Hematopoietic multipotent progenitor cell treated with erythropoietin and hydrocortisone succinate and interleukin-3 and kit ligand, for 8 days (in vitro differentiated cells): ENCODE measurements at places on chromosomes 4 and X.

DNA sequence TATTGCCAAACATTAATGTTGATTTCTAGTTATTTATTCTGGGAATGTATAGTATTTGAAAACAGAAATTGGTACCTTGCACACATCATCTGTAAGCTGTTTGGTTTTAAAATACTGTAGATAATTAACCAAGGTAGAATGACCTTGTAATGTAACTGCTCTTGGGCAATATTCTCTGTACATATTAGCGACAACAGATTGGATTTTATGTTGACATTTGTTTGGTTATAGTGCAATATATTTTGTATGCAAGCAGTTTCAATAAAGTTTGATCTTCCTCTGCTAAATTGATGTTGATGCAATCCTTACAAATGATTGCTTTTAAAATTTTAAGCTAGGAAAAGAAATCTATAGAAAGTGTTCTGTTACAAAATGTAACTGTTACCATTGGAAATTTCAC is 30.8 kb upstream of the FMR1NB start:
- no peak for DNase-seq

- DNase-seq, result peak; percentile 37
These were observed 66.5 kb downstream of the SHROOM4 start for GRCh38 chrX:50747471-50747900.

- peak; percentile 57 for DNase-seq
These were observed 566 bp downstream of the ATP11C start for GRCh38 chrX:139932073-139932900.

DNA sequence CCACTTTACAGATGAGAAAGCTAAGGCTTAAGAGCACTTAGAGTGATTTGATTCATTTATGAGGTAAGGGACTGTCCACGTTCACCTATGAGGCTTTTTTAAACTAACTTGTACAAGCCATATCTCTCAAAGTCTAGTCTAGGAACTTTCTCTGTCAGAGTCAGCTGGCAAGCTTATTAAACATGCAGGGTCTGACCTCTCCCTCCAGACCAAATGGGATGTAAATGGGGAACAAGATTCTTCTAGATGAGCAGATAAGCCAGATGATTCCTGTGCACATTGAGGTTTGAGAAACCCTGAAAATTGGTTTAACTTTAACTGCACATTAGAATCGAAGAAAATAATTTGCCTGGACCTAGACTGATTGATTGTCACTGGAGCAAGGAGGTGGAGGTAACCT is 160.0 kb upstream of the SPRY1 start:
- no peak for DNase-seq

DNA sequence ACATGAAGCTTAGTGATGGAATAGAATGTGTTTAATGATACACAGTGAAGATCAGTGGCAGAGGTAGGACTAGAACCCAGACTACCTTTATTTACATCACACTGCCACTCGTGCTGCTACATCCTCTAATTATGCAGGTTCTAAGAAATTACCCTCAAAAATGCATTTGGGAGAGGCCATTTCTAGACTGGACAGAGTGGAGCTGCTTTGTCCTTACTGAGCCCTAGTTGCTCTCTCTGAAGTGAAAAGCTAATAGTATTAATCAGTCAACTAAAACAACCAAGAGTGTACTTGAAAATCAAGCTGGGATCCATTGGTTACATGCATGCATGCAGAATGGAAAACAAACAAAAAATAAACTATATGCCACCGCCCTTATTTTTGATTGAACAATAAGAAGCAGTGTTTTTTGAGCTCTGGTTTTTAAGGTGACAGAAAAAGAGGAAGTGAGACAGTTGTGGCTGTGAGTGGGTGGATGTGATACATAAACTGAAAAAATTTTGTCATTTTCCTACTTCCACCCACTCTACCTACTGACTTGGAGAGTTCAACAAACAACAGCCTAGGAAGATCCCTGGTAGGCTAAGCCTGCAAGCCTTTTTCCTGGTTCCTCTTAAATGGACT is 6.8 kb upstream of the VSIG4 start:
- peak; percentile 39 for DNase-seq

GRCh38 chrX:76279007-76279406 is 106.1 kb downstream of the PBDC1 start:
- peak; percentile 32 for DNase-seq

GRCh38 chrX:46308110-46308509 is 237.1 kb downstream of the ZNF674 start:
- no peak for DNase-seq

- DNase-seq, result no peak
These were observed 26.2 kb downstream of the DLG3 start for GRCh38 chrX:70470850-70471289.

GRCh38 chr4:54712206-54712605 is 54.4 kb downstream of the KIT start:
- peak; percentile 82 for DNase-seq

- no peak for DNase-seq
These were observed 101.1 kb downstream of the TMA16 start for GRCh38 chr4:163595580-163595979.

DNA sequence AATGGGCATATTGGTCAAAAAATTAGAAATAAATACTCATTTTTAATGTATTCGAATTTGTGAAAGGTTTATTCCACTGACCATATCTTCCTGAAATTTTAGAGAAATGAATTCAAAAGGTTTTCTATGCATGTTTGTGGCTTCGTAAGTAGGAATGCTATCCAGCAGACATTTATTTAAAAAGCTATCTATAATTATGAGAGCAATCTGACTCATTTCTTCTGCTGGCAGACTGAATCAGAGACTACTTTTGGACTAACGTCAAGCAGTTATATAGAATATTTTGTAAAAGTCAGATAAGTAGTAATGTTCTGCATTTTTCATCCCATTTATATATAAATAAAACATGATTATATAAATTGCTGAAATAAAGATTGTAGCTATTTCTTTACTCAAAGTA is 125.0 kb downstream of the SPCS3 start:
- no peak for DNase-seq

GRCh38 chr4:2365054-2365912 is 53.2 kb downstream of the ZFYVE28 start:
- DNase-seq, result no peak

DNA sequence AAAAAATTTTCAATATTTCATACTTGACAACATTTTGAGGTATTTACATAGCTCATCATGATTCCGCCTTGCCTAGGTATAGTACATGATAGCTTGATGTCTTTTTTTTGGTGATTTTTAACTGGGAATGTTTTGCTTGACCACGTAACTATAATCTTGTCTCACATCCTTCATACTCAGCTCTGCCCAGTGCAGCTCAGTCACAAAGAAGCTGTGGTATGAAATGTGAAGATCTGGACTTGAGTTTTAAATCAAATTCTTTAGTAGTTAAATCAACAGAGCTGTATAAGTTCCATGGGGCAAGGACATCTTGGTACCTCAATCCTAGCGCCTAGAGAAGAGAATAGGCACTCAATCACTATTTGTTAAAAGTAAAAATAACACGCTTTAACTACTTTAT is 276.3 kb upstream of the DKK2 start:
- DNase-seq, result no peak

DNA sequence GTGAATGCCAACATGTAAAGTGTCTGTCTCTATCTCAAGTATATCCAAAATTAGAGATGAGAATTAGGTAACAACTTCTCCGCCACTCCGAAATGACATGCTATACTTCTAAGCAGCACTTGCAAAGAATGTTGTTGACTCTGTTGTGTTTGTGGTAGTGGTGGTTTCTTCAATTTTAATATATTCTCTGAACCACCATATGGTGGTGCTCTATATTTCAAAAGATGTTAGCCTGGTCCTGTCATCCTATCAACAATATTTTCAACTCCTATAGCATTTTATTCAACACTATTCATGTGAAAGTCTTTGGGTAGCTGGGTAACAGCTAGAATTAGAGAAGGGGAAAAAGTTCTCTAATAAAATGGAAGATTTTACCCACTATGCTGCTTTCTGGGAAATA is 1622.8 kb upstream of the IGFBP7 start:
- DNase-seq, result no peak

- no peak for DNase-seq
These were observed 18.9 kb upstream of the GPR101 start for GRCh38 chrX:137052643-137053235.

- no peak for DNase-seq
These were observed 138.9 kb upstream of the TRAM1L1 start for GRCh38 chr4:117224256-117224655.

GRCh38 chr4:103802766-103803165 is 83.0 kb upstream of the TACR3 start:
- no peak for DNase-seq

DNA sequence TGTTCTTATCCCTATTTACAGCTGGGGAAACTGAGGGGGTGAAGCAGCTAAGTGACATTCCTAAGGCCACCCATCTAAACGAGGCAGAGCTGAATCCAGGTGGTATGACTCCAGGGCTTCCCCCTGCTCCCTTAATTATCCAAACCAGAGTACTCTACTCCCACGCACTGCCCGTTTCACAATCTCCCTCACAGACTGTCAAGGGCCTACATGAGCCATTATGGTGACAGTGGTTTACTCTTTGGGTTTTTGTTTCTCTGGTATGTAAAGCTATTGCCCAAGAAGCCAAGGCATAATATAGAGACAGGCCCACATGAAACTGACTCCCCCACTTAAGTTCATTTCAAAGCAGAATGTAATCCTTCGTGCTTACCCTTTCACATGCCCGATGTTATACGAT is 95.1 kb downstream of the NHS start:
- DNase-seq, result no peak

- no peak for DNase-seq
These were observed 2.6 kb upstream of the DOCK11 start for GRCh38 chrX:118493016-118493415.

- no peak for DNase-seq
These were observed 1326.3 kb downstream of the C4orf33 start for GRCh38 chr4:130422261-130422660.

DNA sequence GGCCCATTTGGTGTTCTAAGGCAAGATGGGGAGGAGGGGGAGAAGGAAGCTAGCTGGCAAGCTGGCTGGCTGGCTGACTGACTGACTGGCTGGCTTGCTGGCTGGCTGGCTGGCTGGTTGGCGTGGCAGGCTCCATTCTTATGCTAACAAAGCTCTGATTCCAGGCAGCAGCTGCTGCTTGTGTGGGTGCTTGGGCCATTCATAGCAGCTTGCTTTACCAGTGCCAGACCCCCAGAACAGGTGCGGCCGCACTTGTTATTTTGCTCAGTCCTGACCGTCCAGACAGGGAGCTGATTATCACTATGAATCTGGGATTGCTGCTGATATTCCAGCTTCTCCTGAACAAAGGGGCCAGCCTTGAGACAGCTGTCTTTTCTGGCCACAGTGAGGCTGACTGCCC is 131.2 kb upstream of the PAK3 start:
- DNase-seq, result no peak

- no peak for DNase-seq
These were observed 1886.4 kb upstream of the AGA start for GRCh38 chr4:179328627-179329026.

DNA sequence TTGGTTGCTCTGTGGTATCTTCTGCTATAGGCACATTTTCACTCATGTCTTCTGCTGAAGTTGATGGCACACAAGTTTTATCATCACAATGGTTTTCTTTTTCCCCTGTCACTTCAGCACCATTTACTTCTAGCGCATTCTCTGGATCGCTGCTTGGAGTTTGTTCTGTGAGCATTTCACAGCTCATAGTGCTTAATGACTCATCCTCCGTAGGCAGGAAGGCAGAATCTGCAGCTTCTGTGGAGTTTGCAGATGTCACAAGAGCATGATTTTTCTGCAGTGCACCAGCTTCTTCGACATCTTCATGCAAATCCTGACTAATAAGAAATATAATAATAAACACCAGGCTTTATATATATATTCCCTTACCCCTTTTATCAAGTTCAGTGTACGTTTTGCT is 83.6 kb downstream of the CHM start:
- no peak for DNase-seq

DNA sequence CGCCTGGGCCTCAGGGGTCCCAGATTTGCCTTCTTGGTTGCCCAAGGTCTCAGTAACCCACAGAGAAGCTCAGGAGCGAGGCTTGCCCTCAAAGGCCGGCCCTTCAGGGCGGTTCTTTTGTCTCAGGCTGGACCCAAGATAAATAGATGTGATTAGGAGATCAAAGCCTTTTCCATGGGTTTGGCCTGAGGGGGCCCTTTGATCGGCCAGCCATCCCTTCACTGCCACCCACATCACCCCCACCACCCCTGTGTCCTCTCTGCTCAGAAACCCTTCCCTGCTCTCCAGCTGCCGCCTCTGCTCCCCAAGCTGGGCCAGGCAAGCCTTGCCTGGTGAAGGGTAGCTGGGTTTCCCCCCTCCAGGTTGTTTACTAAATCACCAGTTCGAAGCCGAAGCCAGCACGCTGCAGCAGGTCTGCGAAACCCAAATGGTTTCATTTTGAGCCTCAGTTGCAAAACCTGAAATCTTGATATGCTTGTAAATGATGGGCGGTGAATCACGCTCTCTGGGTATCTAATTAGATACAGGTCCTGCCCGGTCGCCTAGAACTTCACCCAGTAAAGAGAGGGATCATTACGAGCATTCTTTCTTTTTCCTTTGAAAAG is 202.6 kb upstream of the BCOR start:
- DNase-seq, result no peak

DNA sequence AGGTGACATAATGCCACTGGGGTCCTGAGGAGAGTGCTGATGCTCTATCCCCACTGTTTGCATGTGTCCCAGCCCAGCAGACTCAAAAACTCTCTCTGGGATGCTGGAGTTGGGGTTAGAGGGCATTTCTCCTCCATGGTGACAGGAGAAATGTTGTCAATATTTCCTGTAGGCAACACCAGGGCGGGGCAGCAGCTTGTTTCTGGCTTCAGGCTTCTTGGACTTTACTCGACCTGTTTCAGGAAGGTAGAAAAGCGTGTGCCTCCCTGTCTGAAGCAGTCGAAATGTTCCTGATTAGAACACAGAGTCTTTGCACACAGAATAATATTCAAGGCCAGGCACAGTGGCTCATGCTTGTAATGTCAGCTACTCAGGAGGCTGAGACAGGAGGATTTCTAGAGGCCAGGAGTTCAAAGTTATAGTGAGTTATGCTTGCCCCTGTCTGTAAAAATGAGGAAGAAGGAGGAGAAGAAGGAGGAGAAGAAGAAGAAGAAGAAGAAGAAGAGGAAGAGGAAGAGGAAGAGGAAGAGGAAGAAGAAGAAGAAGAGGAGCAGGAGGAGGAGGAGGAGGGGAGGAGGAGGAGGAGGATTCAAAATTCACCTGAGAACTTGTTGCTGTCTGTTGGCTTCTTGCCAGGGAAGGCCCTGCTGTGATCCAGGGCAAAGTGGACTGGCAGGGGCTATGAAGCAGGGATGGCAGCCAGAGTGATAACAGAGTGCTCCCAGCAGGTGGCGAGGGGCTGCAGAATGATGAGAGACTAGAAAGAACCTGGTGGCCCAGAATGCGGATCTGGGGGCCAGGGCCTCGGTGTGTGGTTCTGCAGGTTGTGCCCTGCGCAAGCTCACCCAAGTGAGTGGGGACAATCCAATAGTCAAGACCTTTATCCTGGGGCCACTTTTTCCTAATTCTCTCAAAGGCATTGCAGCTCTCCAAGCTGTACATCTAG is 82.9 kb downstream of the RTL5 start:
- no peak for DNase-seq

- DNase-seq, result no peak
These were observed 21.6 kb downstream of the PCDH18 start for GRCh38 chr4:137510557-137511265.
